ENCODE measurements at places on chromosomes 16 and 17. TPM values are rescaled to one million over a fixed set of nuclear protein-coding genes. Genes with fewer than 3 reads are reported as not detected.

- DNase-seq: no peak
Observed at GRCh38 chr17:47964856-47965255, 6.1 kb upstream of the CDK5RAP3 start.

- no peak for DNase-seq
Observed at GRCh38 chr17:40938981-40939380, 1.5 kb upstream of the KRT23 start.

- DNase-seq: no peak
Observed at GRCh38 chr16:77385481-77385880, 49.4 kb downstream of the ADAMTS18 start.

DNA sequence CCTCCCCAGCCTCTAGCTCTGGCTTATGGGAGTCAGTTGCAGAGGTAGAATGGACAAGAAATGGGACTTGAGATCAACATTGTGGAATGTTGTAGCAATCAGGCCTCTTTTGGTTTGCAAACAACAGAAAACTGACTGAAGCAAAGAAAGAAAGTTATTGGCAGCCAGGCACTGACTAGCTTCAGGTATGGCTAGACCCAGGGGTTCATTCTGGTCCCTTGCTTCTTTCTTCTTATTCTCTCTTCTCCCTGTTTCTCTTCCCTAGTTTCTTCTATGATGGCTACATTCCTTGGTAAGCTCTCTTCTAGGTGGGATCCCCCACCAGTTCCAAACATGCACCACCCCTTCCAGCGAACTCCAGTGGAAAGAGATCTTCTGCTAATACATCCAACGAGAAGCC is 154.3 kb downstream of the CPPED1 start:
- no peak for DNase-seq

- DNase-seq: no peak
Observed at GRCh38 chr16:24257958-24258357, 1.8 kb downstream of the CACNG3 start.

- DNase-seq: peak; percentile 40
Observed at GRCh38 chr17:21452377-21453143, 76.4 kb downstream of the KCNJ12 start.

DNA sequence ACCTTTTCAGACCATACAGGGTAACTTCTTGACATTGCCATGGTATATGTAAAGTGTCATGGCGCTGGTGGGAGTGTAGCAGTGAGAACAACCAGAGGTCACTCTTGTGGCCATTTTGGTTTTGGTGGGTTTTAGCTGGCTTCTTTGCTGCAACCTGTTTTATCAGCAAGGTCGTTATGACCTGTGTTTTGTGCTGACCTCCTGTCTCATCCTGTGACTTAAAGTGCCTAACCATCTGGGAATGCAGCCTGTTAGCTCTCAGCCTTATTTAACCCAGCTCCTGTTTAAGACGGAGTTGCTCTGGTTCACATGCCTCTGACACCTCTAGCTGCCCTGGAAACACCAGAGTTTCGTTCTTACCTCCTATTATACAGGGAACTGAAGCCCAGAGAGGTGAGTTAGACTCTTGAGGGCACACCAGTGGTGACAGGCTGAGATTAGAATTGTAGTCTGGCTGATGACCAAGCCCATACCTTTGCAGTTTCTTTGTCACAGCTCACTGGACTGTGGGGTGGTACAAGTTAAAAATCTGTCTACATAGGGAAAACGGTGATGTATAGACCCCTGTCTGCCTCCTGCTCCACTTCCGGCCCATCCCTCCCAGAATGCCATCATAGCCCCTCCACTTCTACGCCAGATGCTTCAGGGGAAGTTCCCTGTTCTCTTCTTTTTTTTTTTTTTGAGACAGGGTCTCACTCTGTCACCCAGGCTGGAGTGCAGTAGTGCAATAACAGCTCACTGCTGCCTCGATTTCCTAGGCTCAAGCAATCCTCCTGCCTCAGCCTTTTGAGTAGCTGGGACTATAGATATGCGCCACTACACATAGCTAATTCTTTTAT is 21.0 kb downstream of the KSR1 start:
- no peak for DNase-seq

- DNase-seq: peak; percentile 35
Observed at GRCh38 chr17:27630607-27631410, at the start of gene LGALS9. Gene LGALS9 (plus strand): TSS chr17:27631188. CDS start chr17:27631266, 78 bp downstream.

DNA sequence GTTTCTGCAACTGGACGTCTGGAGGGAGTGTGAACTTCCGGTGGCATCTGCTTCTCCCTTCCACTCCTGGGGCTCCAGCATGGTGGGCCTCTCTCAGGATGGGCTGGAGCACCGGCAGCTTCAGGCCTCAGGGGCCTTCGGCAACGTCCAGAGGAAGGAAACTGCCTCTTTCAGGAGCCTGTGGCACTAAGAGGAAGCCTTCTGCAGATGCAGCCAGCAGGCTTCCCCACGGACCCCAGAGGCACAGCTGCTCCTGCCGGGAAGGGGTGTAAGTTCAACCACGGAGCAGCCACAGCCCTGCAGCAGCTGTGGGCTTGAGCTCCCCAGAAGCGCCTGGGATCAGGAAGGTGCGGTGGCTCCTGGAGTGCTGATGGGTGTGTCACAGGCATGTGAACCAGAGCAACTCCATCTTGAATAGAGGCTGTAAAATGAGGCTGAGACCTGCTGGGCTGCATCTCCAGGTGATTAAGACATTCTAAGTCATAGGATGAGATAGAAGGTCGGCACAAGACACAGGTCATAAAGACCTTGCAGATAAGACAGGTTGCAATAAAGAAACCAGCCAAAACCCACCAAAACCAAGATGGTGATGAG is 50.8 kb upstream of the KLHDC4 start:
- DNase-seq: no peak

DNA sequence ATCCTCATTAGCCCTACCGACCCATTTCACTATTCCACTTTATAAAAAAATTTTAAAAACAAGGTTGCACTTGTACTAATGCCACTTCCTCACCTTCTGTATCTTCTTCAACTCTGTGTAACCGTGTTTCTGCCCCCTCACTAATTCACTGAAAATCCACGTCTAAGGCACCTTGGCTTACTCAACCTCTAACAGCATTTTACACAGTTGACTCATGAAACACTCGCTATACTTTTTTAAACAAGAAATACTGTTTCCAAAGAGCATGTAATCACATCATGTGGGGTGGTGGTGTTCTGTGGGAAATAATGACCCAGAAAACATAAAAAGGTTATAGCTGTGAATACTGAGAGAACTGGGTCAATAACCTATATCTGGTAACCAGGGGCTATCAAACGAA is 79.9 kb downstream of the NCOR1 start:
- DNase-seq: no peak

DNA sequence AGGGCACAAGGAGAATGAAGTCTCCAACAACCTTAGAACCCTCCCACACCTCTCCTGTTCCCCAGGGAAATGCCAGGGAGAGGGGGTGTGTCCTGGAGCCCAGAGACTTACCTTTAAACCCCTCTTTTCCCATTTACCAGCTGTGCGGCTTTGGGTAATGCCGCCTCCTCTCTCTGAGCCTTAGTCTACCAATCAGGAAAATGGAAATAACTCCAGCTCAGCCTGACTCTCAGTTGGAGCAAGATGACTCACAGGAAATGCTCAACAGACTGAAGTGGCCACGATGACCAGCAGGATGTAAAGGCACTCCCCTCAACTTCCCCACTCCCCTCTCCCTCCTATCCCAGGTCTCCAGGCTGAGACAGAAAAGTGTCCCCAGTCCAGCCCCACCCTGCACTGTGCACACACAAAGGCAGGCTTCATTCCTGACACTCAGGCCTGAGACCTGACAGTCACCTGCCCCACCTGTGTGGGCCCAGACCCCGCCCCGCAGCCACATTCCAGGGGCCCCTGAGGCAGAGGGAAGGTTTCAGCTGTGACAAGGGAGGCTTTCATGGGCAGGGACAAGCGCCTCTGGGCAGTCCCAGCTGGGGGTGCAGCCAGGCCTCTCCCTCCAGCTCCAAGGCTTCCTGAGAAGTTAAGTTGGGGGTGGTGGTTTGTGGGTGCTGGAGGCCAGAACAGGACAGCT is 3.0 kb upstream of the KRT15 start:
- DNase-seq: no peak

DNA sequence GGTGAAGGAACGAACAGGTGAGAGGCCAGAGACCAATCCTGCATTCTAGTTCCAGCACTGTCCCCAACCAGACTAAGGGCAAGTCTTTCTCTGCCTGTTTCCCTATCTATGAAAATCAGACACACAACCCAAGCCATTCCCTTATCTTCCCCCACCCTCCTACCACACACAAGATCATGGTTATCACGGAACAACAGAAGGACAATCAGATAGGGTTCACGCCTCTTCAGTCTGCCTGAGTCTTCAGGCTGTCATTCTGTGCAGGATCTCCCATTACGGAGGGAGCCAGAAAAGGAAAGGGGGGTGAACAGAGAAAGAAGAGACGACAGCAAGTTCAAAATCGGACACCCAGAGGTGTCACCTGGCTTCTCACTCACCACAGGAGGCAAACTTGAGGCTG is 11.1 kb downstream of the TLE7 start:
- DNase-seq: no peak

ATP5PD gene
- total RNA-seq: 798 TPM

SLC35G6 gene
- not detected for total RNA-seq

CISD3 gene
- 84.1 TPM for total RNA-seq

SLFN14 gene
- total RNA-seq: not detected

TTLL6 gene
- not detected for total RNA-seq

Measured in heart right ventricle (tissue), 16 donors.